ENCODE measurements at places on chromosomes 5 and 9.

- DNase-seq: peak; percentile 15
Measured at GRCh38 chr9:88927510-88927909, 63.8 kb upstream of the S1PR3 start.

- DNase-seq: no peak
Measured at GRCh38 chr5:119379096-119379495, 23.3 kb downstream of the TNFAIP8 start.

DNA sequence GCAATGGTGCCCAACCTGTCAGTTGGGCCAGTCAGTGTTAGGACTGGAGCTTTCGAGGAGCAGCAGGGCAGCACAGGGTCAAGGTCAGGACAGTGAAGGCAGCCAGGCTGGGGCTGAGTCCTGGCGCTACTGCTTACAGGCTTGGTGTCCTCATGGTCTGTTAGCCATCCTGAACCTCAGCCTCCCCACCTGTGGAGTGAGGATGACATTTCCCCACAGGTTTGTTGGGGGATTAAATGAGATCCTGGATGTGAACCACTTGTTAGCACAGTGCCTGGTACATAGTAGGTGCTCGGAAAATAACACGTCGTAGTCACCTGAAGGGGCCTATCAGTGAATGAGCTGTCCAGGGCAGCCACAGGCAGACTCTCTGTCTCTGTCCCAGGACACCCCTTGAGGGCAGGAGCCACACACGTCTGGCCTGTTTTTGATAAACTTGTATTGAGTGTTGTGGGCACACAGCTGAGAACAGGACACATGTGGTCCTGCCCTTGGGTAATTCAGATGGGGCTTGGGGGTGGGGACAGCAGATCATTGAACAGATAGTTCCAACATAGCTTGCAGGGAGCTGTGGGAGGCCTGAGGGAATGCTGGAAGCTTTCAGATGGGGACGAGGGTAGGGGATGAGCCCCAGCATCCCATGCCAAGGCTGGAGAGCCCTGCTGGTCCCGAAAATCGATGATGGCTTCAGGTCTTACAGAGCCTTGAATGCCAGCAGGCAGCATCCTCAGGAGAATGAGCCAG is 69.3 kb downstream of the AMBP start:
- DNase-seq: no peak

GRCh38 chr9:114250235-114250568 is 72.7 kb upstream of the ORM1 start:
- no peak for DNase-seq

DNA sequence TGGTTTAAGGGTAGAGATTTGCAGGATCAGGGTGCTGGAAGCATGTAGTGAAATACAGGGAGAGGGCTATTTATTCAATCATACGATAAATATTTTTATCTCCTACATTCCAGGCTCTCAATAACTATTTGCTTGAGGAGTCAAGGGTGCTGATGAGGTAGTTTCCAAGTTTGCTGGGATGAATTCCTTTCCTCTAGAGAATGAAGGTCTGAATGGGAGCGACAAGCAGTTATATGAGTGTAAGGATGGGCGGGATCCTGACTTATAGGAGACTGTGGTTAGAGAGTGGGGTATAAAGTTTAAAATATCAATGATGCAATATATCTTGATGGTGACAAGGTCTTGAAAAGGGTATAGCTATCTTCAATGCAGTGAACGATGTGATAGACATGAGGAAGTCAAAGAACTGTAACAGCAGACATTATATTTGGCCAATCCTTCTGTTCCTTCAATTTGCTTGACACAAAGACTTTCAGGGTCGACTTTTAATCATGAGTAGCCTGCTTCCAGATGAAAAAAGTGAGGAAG is 201.1 kb upstream of the HAPLN1 start:
- no peak for DNase-seq

DNA sequence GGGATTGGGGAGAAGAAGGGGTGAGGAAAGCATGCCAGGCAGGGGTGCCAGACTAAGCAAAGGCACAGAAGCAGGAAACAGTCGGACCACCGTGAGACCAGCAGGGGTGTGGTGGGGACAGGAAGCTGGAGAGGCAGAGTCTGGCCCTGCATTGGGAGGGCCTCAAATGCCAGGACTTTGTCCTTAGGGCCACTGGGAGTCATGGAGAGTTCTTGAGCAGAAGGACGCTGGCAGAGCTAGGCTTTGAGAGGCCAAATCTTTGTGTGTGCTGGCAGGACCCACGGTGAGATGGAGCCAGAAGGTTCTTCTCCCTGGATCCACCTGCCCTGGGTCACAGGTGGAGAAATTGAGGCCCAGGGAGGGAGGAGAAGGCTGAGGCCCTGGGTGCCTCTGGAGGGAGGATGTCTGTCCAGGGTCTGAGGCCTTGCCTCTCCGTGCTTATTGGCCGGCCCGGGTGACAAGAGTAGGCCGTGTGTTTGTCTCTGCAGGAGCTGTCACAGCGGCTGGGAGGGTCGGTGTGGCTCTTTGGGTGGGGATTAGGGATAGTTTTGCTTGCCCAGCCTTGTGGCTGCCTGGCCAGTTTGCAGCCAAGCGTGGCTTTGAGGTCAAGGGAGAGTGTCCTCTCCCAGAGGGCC is 1.8 kb upstream of the ENG start:
- no peak for DNase-seq

DNA sequence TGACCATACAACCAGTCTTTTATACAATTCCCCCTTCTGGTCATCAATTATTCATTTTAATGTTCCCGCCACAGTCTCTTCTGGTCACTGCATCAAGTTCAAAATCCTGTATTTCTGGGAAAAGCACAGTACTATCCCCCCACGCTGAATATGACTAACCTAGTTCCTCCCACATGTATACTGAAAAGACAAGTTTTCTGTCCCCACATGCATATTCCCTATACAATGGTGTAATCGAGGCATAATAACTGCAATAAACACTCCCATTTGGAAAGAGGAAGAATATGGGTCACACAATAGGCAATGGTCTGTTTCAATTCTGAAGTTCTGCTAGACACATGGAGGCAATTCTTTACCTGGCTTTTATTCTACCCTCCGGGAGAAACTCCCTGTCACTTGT is 344.9 kb downstream of the EFNA5 start:
- DNase-seq: no peak

GRCh38 chr5:40904205-40904993 is 4.9 kb upstream of the C7 start:
- peak; percentile 22 for DNase-seq

DNA sequence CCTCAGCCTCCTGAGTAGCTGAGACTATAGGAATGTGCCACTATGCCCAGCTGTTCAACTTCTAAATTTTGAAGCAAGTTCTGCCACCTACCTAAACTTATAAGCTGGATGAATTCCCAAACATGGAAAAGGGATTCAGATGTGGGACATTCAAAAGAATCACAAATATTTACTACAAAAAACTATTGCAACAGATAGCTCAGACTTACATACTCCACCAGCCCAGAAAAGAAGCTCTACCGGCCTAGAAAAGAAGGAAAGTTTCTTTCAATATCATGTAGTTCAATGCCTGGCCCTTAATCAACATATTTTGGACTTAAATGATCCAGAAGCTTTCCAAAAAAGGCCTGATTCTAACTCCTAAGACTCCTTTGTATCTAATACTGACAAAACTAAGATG is 23.8 kb downstream of the SH3RF2 start:
- no peak for DNase-seq

DNA sequence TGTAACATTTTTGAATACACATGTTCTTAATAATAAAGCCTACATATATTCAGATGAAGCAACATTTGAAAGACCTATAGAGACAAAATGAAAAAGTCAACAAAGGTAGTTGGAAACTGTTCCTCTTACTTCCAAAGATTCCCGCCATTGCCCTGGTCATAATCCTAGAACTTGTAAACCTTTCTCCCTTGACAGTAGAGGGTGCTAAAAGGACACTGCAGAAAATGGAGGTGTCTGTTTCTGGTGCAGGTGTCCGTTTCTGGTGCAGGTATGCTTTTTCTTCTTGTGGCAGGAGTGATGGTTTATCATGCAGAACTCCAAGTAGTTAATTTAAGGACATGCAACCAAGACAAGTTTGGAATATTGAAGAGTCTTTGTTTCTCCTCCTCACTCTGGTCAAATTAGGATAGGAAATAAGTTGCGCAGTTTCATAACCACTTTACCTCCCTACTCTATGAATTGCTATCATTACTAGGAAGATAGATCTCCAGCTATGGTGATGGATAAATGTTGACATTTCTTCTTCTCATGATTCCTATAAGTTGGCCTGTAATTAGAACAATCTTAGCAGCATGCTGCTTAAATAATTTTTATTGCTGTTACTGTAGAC is 56.0 kb upstream of the FAM174A start:
- DNase-seq: peak; percentile 15

DNA sequence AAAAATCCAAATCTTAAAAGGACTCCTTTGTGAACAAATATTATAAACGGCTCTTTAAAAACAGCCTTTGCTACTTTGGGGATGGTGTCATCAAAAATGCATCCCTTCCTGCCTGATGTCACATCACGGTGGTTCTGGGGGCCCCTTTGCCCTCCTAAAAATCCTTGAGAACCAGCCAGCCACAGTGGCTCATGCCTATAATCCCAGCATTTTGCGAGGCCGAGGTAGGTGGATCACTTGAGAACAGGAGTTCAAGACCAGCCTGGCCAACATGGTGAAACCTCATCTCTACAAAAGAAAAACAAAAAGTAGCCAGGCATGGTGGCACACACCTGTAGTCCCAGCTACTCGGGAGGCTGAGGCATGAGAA is 43.9 kb downstream of the FNBP1 start:
- no peak for DNase-seq

DNA sequence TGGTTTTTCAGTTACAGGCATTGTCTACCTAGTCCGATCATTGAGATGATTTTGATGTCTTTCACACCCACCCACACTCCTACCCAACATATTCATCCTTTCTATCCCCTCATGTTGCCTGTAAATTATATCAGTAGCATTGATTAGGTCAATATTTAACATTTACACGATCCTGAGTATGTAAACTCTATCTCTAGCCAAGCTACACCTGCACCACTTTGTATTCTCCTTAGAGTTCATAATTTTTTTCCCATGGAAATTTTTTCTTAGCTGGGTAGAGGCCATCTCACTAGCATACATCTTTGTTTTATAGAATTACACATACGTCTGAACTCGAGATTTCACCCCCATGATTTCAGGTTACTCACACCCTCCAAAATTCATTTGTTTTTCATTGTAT is 30.6 kb downstream of the GCNT4 start:
- no peak for DNase-seq

DNA sequence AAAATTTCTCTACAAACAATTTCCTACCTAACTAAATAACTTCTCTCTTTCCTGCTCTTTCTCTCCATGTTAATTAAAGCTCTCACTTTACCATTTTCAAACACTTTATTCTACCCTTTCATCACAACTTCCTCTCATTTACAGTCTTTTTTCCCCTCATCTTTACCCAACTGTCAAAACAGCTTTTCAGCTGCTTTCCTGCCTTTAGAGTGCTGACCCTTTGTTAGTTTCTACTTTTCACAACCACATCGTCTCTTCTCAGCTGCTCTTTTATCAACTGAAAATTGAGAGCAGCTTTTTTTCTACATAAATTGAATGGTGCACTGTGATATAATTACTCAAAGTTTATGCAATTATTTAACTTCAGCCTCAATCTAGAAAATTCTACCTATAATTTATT is 3.1 kb upstream of the HOMER1 start:
- no peak for DNase-seq

- no peak for DNase-seq
Measured at GRCh38 chr9:134384811-134385479, 58.7 kb downstream of the RXRA start.

DNA sequence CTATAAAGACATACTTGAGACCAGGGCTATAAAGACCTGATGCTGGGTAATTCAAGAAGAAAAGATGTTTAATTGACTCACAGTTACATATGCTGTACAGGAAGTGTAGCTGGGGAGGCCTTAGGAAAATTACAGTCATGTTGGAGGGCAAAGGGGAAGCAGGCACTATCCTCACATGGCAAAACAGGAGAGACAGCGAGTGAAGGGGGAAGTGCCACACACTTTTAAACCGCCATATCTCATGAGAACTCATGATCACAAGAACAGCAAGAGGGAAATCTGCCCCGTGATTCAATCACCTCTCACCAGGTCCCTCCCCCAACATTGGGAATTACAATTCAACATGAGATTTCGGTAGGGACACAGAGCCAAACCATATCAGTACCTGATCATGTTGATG is 89.9 kb upstream of the ADAMTSL1 start:
- DNase-seq: no peak

- DNase-seq: no peak
Measured at GRCh38 chr5:61800450-61800849, 468.4 kb downstream of the ZSWIM6 start.

DNA sequence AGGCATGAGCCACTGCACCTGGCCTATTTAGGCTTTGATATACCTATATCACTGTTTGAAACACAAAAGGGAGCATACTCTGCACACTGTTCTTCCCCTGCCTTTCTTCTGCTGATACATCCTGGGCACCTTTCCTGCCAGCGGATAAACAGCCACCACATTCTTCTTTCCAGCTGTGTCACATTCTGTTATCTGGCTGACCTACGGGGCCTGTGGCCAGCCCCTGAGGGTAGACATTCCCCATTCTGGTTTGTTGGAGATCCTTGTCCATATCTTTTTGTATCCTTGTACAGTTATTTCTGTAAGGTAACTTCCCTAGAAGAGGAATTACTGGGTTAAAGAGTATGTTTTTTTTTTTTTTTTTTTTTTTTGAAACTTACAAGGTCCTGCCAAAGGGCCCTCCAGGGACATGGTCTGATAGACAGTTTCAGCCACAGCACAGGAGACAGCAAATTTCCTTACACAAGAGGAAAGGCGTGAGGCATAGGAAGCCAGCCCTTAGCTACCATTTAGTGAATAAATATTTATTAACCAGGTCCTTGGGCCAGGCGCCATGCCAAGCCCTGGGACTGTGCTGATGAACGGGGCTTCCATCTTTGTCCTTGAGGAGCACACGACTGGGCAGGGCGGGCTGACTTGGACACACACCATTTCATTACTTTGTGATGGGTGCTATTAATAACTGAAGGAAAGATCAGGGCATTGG is 57.8 kb downstream of the ERGIC1 start:
- no peak for DNase-seq

- DNase-seq: no peak
Measured at GRCh38 chr9:121234832-121235161, 33.1 kb upstream of the RAB14 start.

GRCh38 chr5:158058208-158059120 is 199.5 kb upstream of the CLINT1 start:
- no peak for DNase-seq

- DNase-seq: no peak
Measured at GRCh38 chr5:138954257-138955012, 79.3 kb upstream of the LRRTM2 start.

DNA sequence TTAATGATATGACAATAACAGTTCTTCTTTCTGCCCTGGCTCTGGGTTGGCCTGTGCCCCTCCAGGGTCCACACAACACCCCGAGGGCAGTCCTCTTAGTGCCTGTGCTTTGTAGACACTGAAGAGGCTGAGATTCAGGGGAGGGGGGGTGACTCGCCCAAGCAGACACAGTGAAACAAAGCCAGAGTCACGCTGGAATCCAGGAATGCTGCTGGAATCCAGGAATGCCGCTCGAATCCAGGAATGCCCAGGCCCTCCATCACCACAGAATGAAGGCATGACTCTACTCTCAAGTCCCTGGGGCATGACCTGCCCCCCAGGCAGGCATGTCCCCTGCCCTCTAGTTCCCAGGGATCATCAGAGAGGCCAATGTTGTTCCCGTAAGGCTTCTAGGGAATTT is 73.1 kb downstream of the LRSAM1 start:
- no peak for DNase-seq

GRCh38 chr5:151108566-151108965 is 27.7 kb upstream of the TNIP1 start:
- no peak for DNase-seq

GRCh38 chr5:172502410-172502809 is 48.1 kb upstream of the SH3PXD2B start:
- DNase-seq: no peak

- DNase-seq: no peak
Measured at GRCh38 chr9:134922932-134923240, 5.2 kb upstream of the FCN1 start.

Measured in CD4-positive, alpha-beta T cell treated with Interleukin-4 for 4 hours (primary cell).